ENCODE measurements at places on chromosomes 12 and 14. TPM values are rescaled to one million over a fixed set of nuclear protein-coding genes. Genes with fewer than 3 reads are reported as not detected.

- H3K4me1 ChIP-seq: peaks cover 15% of the 10 kb centered on the region
- H3K4me3 ChIP-seq: no peak overlapping the region
- no peaks in the 10 kb centered on the region for H3K27me3 ChIP-seq
- DNase-seq: no peak
These were observed 16.6 kb upstream of the SUSD6 start for GRCh38 chr14:69594846-69595245.

DNA sequence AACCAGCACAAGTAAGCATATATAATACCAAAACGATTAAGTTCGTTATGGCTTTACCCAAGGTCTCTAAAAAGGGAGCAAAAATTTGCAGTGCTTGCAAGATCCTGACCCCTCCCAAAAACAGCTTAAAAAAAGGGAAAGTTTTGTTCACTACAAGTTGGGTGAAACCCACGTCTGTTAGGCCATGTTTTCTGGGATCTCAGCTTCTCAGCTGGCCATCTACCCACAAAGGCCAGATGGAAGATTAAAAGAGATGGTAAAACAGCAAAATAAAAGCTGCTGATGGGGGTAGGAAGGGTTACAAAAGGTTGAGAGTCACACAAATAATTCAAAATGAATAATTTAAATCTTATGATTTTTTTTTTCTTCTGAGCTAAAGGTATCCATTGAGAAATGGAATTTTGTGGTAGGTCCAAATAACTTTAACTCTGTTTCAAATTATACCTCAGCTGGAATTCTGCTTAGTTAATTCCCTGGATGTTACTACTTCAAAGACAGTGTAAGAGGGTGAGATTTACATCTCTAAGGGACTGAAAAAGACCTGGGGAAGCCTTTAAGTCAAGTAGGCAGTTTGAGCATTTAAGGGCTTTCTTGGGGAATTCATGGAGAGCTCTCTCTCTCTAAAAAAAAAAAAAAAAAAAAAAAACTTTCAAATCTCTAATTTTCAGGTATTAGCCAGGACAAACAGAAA, 185.6 kb upstream of the NAV3 start:
- no peaks in the 10 kb centered on the region for H3K27me3 ChIP-seq
- H3K27ac ChIP-seq: no peak overlapping the region
- no peaks in the 10 kb centered on the region for H3K36me3 ChIP-seq
- DNase-seq: no peak
- H3K4me3 ChIP-seq: no peak overlapping the region

DNA sequence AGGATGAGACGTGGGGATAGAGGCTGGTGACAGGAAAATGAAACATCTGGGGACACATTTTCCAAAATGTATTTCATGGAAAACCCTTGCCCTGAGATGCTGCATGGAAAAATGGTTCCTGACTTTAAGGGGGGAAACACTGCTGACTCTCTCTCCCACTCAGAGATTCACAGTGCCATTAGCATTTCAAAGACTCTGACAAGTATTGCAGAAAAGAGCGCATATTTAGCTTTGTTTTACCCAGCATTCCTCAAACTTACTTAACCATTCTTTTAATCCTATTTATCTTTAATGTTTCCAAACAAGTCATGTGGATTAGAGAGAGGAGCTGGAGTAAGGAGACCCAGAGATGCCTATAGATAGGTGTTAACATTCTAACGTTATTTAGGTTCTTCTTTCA, 141.8 kb upstream of the DYRK2 start:
- H3K36me3 ChIP-seq: no peaks in the 10 kb centered on the region
- DNase-seq: no peak
- H3K27me3 ChIP-seq: no peaks in the 10 kb centered on the region
- H3K27ac ChIP-seq: no peak overlapping the region
- H3K4me3 ChIP-seq: no peak overlapping the region
- no peaks in the 10 kb centered on the region for H3K4me1 ChIP-seq

DNA sequence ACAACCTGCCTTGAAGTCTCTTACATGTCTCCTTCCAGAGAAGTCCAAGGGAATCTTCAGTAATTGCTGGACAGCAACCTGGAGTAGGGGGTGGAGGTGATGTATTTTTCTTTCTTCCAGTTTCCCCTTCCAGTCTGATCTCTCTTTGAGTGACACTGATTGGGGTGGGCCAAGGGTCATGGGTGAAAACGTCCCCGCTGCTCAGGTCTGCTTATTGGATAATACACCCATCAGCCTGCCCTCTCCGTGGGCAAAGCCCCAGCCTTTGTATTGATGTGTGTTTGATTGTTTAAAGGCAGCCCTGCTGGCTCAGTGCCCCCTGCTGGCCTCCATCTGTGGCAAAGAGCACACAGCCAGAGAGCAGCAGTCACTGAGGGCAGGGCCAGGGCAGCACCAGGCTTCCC, 35.7 kb upstream of the ATP2A2 start:
- peaks cover 5% of the 10 kb centered on the region for H3K36me3 ChIP-seq
- peaks cover 53% of the 10 kb centered on the region for H3K4me1 ChIP-seq
- DNase-seq: peak; percentile 53
- H3K4me3 ChIP-seq: no peak overlapping the region

GRCh38 chr12:96386794-96387193, 13.4 kb downstream of the CDK17 start:
- H3K4me3 ChIP-seq: no peak overlapping the region
- H3K4me1 ChIP-seq: peaks cover 38% of the 10 kb centered on the region
- no peaks in the 10 kb centered on the region for H3K36me3 ChIP-seq

GRCh38 chr12:11568155-11568761, 81.2 kb upstream of the ETV6 start:
- no peaks in the 10 kb centered on the region for H3K36me3 ChIP-seq
- H3K27ac ChIP-seq: no peak overlapping the region
- no peak overlapping the region for H3K4me3 ChIP-seq
- no peak for DNase-seq
- no peaks in the 10 kb centered on the region for H3K4me1 ChIP-seq
- no peaks in the 10 kb centered on the region for H3K27me3 ChIP-seq

DNA sequence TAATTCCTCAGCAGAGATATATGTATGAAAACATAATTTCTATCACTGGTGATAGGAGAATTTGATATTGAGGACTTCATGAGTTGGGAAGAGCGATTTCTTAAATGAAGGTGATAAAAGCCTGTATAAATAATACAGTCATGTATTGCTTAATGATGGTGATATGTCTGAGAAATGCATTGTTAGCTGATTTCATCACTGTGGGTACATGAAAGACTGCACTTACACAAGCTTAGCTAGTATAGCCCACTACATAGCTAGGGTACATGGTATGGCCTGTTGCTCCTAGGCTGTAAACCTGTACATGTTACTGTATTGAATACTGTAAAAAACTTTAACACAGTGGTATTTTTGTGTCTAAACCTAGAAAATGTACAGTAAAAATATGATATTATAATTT, 63.4 kb downstream of the ANO4 start:
- H3K27me3 ChIP-seq: no peaks in the 10 kb centered on the region
- H3K4me1 ChIP-seq: no peaks in the 10 kb centered on the region
- H3K27ac ChIP-seq: no peak overlapping the region
- no peak for DNase-seq

DNA sequence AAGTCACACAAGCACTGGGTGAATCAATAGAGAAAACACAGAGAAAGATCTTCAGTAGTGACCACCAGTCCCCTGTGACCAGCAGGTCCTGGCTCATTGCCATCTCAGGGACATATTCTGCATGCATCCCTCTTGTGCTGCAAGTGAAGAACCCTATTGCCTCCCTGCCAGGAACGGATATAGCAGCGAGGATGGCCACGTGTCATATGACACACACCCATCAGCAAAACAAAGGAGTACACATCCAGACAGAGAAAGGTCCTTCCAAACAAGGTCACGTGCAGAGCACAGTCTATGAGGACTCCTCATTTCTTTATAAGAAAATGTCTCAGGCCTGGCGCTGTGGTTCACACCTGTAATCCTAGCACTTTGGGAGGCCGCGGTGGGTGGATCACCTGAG, 638.4 kb downstream of the FLRT2 start:
- no peaks in the 10 kb centered on the region for H3K36me3 ChIP-seq
- no peaks in the 10 kb centered on the region for H3K4me1 ChIP-seq
- no peak overlapping the region for H3K27ac ChIP-seq
- H3K4me3 ChIP-seq: no peak overlapping the region

- peaks cover 31% of the 10 kb centered on the region for H3K27me3 ChIP-seq
- H3K27ac ChIP-seq: peak overlapping the region; percentile 64
- peaks cover 32% of the 10 kb centered on the region for H3K4me1 ChIP-seq
These were observed 1.6 kb downstream of the SIX4 start for GRCh38 chr14:60722357-60723115.

DNA sequence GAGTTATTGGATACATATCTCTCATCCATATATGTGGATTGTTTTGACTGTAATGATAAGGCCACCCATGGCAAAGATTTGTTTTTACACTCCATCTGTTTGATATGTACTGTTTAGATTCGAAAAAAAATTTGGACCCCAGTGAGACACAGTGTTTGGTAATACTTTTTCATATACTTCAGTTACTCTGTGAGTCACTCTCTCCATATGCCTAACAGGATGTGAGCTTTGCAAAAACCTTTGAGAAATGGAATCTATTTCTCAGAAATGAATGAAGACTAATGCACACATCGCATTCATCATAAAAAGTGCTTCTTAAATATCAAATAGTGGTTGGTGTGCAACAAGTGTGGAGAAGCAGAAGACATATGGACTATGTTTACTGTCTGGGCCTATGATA, 781.5 kb downstream of the SLC6A15 start:
- no peaks in the 10 kb centered on the region for H3K4me1 ChIP-seq
- no peak for DNase-seq
- no peaks in the 10 kb centered on the region for H3K27me3 ChIP-seq
- H3K27ac ChIP-seq: no peak overlapping the region
- no peaks in the 10 kb centered on the region for H3K36me3 ChIP-seq

DNA sequence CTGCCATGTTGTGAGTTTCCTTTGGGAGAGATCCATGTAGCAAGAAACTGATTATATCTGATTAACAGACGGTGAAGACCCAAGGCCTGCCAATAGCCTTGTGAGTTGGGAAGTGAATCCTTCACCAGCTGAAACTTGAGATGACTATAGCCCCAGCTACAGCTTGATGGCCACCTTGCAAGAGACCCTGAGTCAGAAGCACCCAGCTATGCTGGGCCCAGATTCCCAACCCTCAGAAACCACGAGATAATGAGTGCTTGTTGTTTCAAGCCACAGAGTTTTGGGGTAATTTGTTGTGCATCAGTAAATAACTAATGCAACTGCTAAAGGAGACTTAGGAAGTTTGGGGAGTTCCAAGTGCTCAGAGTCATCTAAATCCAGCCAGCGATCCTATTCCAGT, 80.3 kb downstream of the AVPR1A start:
- H3K4me1 ChIP-seq: no peaks in the 10 kb centered on the region
- H3K27me3 ChIP-seq: no peaks in the 10 kb centered on the region
- H3K27ac ChIP-seq: no peak overlapping the region
- no peak for DNase-seq
- H3K36me3 ChIP-seq: no peaks in the 10 kb centered on the region

GRCh38 chr12:52052468-52053186, 1.4 kb downstream of the NR4A1 start:
- DNase-seq: peak; percentile 83
- H3K27me3 ChIP-seq: no peaks in the 10 kb centered on the region
- H3K36me3 ChIP-seq: peaks cover 39% of the 10 kb centered on the region
- peak overlapping the region; percentile 71 for H3K4me3 ChIP-seq
- peak overlapping the region; percentile 89 for H3K27ac ChIP-seq
- H3K4me1 ChIP-seq: peaks cover 76% of the 10 kb centered on the region

GRCh38 chr12:111411185-111411764, 5.6 kb downstream of the SH2B3 start:
- no peak for DNase-seq
- peaks cover 56% of the 10 kb centered on the region for H3K4me1 ChIP-seq
- H3K27ac ChIP-seq: peak overlapping the region; percentile 90
- H3K4me3 ChIP-seq: no peak overlapping the region
- peaks cover 7% of the 10 kb centered on the region for H3K36me3 ChIP-seq

DNA sequence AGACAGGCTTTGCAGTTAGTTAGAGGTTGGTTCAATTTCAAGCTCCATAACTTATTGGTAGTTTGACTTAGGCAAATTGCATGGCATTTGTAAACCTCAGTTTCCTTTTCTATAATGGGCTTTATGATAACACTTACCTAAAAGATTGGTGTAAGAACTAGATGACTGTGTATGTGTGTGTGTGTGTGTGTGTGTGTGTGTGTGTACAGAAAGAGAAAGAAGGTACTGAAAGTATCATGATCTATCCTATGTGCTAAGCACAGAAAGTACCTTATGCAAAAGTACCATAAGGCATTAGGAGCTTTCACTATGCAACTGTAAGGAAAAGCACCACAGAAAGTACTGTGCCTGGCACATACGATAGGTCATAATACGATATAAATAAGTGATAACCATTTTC, 304.3 kb upstream of the KITLG start:
- H3K27ac ChIP-seq: no peak overlapping the region
- no peaks in the 10 kb centered on the region for H3K27me3 ChIP-seq
- H3K4me3 ChIP-seq: no peak overlapping the region
- no peaks in the 10 kb centered on the region for H3K36me3 ChIP-seq
- DNase-seq: no peak

- peaks cover 8% of the 10 kb centered on the region for H3K4me1 ChIP-seq
- no peak overlapping the region for H3K4me3 ChIP-seq
- H3K36me3 ChIP-seq: no peaks in the 10 kb centered on the region
- no peaks in the 10 kb centered on the region for H3K27me3 ChIP-seq
- DNase-seq: no peak
These were observed 311.9 kb upstream of the TBX3 start for GRCh38 chr12:114995891-114996290.

DNA sequence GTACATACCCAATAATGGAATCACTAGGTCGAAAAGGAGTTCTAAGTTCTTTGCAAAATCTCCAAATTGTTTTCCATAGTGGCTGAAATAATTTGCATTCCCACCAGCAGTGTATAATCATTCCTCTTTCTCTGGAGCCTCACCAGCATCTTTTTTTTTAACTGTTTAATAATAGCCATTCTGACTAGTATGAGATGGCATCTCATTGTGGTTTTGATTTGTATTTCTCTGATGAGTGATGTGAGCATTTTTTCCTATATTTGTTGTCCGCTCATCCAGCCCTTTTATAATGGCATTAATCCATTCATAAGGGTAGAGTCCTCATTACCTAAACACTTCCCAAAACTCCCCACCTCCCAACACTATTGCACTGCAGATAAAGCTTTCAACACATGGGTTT, 278.3 kb downstream of the SEC23A start:
- no peaks in the 10 kb centered on the region for H3K27me3 ChIP-seq
- no peaks in the 10 kb centered on the region for H3K36me3 ChIP-seq
- H3K27ac ChIP-seq: no peak overlapping the region
- no peak for DNase-seq

- H3K36me3 ChIP-seq: no peaks in the 10 kb centered on the region
- H3K27me3 ChIP-seq: no peaks in the 10 kb centered on the region
- H3K4me1 ChIP-seq: no peaks in the 10 kb centered on the region
These were observed 40.5 kb downstream of the ZCRB1 start for GRCh38 chr12:42285431-42285830.

DNA sequence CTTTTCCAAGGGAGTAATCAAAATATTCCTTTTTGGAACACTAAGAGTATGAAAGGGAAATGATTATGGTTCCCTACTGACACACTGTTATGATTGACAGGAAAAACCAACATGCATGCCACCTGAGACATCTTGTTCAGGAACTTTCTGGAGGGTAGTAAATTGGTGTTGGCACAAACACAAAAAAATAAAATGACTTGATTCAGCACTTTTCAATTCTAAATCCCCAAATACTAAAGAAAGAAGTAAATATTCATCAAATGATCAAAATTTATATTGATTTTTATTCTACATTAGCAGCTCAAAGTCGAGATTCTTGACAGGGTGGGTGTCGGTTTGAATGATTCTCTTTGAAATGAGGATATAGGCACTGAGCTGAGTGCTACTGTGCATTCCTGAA, 271.4 kb upstream of the NPAS3 start:
- no peaks in the 10 kb centered on the region for H3K27me3 ChIP-seq
- DNase-seq: no peak
- H3K4me3 ChIP-seq: no peak overlapping the region
- H3K36me3 ChIP-seq: no peaks in the 10 kb centered on the region

ITPK1 gene
- total RNA-seq: 29.5 TPM

TAS2R50 gene
- not detected for total RNA-seq

PCBP2 gene
- total RNA-seq: 431 TPM

ADAM21 gene
- total RNA-seq: not detected

BRF1 gene
- total RNA-seq: 57.6 TPM

KRT81 gene
- not detected for total RNA-seq

CBLN3 gene
- total RNA-seq: not detected

All from stomach (tissue), 19 donors.